ENCODE measurements at places on chromosomes 4 and X.
A peak's percentile ranks its signal among the peaks of the same experiment; 100 is the strongest.

DNA sequence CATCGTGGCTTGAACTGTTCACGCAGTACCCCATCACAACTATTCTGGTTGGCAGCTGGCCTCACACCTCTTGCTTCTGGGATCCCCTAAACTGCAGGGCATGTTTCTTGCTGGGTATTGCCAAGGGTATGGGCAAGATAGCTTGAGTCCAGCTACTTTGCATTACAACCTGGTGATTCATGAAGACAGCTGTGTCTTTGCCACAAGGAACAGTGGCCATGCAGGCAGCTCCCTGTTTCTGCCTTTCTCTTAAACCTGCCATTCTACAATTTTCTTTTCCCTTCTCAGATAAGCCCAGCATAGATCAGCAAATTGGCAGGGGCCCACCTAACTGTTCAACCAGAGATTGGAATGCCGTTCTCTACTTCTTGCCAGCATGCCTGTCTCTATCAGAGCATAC, 42.8 kb downstream of the TENM3 start:
- DNase-seq, result no peak

- DNase-seq, result no peak
Measured at GRCh38 chrX:82666355-82666754, 841.7 kb upstream of the POU3F4 start.

- no peak for DNase-seq
Measured at GRCh38 chr4:89514811-89515210, 207.2 kb upstream of the GPRIN3 start.

GRCh38 chr4:41232856-41233255, 18.5 kb upstream of the APBB2 start:
- DNase-seq, result no peak

DNA sequence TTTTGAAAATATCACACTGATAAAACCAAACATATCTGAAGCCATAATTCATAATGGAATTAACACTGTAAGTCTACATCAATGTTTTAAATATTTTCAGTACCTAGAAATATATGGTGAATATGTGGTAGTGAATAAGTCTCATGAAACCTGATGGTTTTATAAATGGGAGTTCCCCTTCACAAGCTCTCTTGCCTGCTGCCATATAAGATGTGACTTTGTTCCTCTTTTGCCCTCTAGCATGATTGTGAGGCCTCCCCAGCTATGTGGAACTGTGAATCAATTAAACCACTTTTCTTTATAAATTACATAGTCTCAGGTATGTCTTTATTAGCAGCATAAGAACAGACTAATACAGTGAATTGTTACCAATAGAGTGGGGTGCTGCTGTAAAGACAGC, 536.8 kb upstream of the GALNT7 start:
- no peak for DNase-seq

DNA sequence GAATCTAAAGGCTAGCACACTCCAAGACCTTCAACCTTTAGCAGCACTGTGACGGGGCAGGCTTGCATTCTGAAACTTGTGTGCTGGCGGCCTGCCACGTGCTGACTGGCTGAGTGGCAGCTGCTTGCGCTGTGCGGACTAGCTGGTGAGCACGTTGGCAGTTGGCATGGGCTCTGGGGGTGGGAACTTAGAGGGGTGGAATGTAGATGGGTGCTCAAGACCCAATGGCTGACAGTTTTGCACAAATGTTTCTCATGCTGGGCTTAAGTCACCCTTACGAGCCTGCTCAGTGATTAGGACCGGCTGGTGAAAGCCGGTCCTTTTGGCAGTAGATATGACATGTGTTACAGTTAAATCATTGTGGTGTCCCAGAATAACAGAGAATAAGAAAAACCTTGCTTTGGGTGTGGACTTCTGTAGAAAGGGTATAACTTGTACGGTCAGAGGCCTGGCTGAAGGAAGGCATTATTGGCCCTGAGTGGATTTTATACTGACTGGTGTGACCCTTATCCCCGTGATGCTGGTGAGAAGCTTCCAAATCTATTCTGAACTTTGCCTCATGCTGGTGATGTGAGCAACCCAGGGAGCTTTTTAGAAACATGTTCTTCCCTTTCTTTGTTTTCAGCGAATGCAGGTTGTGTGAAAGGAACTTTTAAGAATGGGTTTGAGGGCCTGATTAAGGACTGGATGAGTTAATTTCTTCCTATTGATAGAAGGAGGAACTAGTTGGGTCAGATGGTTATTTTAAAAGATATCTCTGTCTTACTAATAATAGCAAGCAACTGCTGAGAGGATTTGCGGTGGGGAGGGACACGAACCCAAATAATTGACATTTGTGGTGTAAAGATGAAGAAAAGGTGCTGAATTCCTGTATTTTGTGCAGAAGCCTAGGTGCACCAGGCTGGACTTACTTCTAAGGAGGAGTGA, 107.4 kb upstream of the SLC4A4 start:
- no peak for DNase-seq

GRCh38 chr4:174100910-174101309, 182.6 kb downstream of the FBXO8 start:
- DNase-seq, result no peak

DNA sequence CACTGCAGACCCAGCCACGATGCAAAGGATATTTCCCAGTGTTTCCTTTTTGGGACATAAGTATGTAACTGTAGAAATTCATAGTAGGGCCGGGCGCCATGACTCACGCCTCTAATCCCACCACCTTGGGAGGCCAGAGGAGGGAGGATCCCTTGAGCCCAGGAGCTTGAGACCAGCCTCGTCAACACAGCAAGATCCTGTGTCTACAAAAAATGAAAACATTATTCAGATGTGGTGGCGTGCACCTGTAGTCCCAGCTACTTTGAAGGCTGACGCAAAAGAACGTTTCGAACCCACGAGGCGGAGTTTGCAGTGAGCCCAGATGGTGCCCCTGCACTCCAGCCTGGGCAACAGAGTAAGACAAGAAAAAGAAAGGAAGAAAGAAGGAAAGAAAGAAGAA, 49.2 kb downstream of the CRLF2 start:
- DNase-seq, result no peak

DNA sequence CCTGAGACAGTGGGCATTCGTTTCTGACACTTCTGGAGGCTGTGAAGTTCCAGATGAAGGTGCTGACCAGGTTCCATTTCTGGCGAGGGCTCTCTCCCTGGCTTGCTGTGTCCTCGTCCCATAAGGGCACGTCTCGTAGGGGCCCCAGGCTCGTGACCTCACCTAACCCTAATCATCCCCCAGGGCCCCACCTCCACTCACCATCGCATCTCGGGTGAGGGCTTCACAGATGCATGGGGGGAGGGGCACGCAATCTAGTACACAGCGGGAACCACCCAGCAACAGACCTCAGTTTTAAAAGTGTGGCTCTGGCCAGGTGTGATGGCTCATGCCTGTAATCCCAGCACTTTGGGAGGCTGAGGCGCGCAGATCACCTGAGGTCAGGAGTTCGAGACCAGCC, 22.1 kb downstream of the PDE6B start:
- peak; percentile 84 for DNase-seq

- no peak for DNase-seq
Measured at GRCh38 chr4:98480535-98480934, 177.9 kb downstream of the TSPAN5 start.

GRCh38 chrX:68718443-68718820, 71.0 kb downstream of the STARD8 start:
- no peak for DNase-seq

DNA sequence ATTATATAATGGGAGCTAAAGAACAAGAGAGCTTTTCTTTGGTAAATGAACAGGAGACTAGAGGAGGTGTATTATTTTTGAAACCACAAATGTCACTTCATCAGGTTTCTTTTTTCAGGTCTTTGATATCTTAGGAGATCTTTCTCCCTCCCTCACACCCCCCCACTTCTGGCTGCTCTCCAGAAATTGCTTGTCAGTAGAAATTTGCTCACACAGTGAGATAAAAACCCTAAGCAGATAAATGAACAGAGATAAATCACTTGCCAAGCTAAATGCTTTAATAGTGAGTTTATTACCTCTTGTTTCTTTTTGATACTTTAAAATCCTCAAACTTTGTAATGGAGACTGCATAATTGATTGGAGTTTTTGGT, 421.2 kb upstream of the TENM3 start:
- DNase-seq, result no peak

DNA sequence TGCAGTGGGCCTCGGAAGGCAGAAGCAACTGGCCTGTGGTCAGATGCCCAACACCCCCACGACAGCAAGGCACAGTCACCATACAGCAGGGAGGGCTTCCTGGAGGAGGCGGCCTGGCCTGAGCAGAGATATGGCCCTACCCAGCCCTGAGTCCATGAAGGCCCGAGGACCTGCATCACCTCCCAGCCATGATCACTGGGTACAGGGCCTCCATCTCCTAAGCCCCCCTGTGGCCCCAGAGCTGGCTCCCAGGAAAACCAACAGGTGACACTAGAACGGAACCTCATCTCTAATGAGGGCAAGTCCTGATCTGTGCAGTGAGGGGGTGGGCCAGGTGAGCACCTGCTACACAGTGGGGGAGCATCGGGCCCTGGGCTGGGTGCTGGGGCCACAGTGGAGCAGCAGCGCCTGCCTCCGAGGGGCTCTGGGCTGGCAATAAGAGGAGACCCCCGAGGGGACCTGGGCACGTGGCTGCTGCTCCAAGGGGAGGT, 26.2 kb upstream of the MXD4 start:
- peak; percentile 7 for DNase-seq

DNA sequence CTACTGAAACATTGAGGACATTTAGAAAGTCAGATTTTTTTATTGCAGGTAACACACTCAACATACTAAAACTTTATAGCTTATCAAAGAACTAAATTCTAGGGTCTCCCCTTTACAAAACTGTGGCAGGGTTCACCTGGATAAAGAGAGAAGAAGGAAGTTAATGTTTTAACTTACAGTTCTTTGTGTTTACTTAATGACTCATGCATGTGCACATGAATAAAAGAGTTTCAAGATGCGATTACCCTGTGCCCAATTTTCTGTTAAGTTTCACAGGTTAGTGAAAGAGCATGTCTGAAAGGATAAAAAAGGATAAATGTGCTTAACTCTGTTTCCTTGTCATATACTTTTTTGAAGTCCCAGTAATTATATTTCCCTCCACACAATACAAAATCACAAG, 16.8 kb downstream of the DCAF8L1 start:
- no peak for DNase-seq

GRCh38 chr4:166594326-166594946, 639.9 kb downstream of the SPOCK3 start:
- peak; percentile 70 for DNase-seq

- no peak for DNase-seq
Measured at GRCh38 chr4:70670332-70671014, 4.2 kb upstream of the JCHAIN start.
